ENCODE measurements at places on chromosomes 7 and 10. TPM values are rescaled to one million over a fixed set of nuclear protein-coding genes. Genes with fewer than 3 reads are reported as not detected.

The HECW1 gene
- total RNA-seq = not detected

The ZCWPW1 gene
- 0.48 TPM for total RNA-seq

The TAS2R4 gene
- 0.88 TPM for total RNA-seq

The GPC2 gene
- total RNA-seq = 17.5 TPM

The HYAL4 gene
- not detected for total RNA-seq

The DNAJC2 gene
- total RNA-seq = 33.3 TPM

The GIMAP4 gene
- total RNA-seq = 174 TPM
